ENCODE measurements at places on chromosomes 11 and 22.

DNA sequence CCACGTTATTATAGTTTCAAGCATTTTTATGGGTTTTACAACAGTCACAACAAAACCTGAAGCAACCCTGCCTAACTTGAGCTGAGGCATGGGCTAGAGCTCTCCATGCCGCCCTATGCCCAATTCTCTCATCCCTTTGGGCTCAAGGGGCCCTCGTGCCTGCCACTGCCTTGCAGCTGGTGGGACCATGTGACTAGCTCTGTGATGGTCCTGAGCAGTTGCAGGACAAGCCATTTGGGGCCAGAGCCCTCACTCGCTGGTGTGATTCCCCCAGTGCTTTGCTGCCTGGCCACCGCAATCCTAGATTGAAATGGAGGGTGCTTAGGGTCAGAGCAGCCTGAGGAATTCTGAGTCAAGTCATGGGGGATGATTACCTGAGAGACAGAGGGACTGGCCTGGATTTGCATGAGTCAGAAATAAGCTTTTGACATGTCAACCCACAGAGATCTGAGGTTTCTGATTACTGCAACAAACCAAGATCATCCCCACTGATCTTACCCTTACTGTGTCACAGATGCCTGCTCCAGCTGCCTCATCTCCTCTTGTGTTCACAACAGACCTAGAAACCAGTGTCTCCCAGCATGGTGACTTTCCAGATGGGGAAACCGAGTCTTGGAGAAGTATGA, 323.7 kb downstream of the BRD1 start:
- no peak for DNase-seq

GRCh38 chr22:27718186-27719035, 83.1 kb downstream of the MN1 start:
- peak; percentile 8 for DNase-seq

- DNase-seq = no peak
Observed at GRCh38 chr11:2683806-2684205, 16.0 kb downstream of the KCNQ1OT1 start.

GRCh38 chr11:5605849-5606248, 9.4 kb downstream of the TRIM6 start:
- DNase-seq = no peak

- DNase-seq = no peak
Observed at GRCh38 chr11:72600557-72600956, 73.7 kb downstream of the PDE2A start.

DNA sequence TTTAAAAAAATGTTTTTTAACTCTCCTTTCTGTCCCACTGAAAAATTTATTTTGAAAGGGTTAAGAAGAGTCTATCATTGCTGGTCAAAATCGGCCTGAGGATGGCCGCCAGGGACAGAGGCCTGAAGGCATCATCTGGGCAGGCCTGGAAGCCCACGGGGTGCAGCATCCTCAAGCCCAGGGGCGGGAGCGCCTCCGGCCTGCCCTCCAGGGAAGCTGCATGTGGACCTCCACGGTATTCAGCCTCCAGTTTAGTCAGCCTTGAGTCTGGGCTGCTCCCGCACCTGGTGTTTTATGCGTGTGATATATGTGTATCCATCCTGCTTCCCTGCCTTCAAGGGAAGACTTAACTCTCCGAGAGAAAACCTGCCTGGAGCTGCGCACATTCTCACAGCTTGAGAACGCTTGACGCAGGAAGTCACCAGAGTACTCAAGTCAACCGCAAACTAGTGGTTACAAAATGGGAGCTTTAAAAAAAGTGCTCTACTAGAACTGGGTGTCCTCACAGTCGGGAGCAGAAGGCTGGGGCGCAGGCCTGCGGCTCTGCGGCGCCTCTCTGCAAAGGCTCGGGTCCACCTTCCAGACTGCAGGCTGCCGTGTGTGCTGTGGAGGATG, 13.6 kb upstream of the BID start:
- no peak for DNase-seq

GRCh38 chr11:134412203-134413042, at the start of gene B3GAT1:
Gene B3GAT1, minus strand, starts transcription at chr11:134412242. Its CDS starts 24,583 bp downstream, at chr11:134387659.
- DNase-seq = peak; percentile 82

- DNase-seq = no peak
Observed at GRCh38 chr11:120598517-120599257, 87.1 kb downstream of the GRIK4 start.

DNA sequence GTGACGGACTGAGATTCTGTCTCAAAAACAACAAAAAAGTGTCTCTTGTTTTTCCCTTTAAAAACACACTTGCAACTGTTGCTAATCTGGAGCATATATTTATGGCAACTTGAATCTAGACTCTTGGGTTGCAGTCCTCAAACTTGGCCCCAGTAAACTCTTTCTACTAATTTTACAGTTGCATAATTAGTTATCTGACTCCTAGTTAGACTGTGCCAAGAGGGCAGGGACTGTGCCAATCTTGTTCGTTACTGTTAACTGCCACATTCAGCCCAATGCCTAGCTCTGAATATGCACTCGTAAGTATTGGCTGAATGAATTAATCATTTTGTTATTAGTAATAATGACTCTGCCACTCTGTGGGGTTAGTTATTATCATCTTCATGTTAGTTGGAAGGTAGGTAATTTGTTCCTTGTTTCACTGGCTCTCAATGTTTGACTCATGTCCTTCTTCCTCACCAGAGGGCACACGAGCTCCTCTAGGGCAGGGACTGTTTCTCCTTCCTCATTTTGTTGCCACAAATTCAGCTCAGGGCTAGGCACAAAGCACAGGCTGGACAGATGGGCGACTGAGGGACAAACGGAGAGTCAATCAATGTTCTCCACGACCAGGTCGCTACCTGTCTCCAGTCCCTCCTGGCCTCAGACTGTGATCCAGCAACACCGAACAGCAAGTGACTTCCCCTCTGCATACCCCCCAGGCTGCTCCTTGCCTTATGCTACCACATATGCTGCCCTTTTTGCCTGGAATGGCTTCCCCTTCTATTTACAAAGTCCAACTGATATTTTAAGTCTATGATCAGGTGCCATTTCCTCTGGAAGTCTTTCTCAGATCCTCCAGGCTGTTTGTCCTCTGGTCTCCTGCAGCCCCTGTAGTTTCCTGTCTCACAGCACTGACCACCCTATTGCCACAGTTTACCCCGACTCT, 9.0 kb downstream of the CLPB start:
- no peak for DNase-seq

- DNase-seq = no peak
Observed at GRCh38 chr22:24379536-24379935, 47.9 kb upstream of the ADORA2A start.

GRCh38 chr11:73314117-73314961, 6.3 kb downstream of the ARHGEF17 start:
- no peak for DNase-seq

Measured in DMS53 (cell line).